Hippocampal formation (tissue), 2 donors: ENCODE measurements at places on chromosomes 7 and 10.

- peak; percentile 59 for DNase-seq
These were observed 220.1 kb downstream of the PPP1R3A start for GRCh38 chr7:113698556-113699220.

- DNase-seq = no peak
These were observed 205.2 kb upstream of the PDE1C start for GRCh38 chr7:32275216-32276009.

- no peak for DNase-seq
These were observed 46.4 kb upstream of the MKRN1 start for GRCh38 chr7:140525743-140526142.

- no peak for DNase-seq
These were observed 79.7 kb upstream of the OGDHL start for GRCh38 chr10:49841615-49842332.

DNA sequence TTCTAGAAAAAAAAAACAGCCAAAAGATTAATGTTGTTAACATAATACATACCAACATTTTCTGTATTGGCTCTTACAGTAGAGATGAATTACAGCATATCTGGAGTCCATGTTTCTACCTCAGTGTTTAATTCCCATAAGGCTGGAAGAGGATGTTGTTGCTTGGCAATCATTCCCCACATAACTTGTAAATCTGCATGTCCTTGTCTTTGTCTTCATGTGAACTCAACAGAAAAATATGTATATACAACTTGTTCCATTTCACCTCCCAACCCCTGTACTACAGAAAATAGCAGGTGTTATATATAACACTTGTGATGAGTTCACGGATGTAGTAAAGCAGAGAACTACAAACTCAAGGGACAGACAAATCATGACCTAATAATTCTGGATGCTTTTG, 160.9 kb upstream of the SEMA3C start:
- DNase-seq = no peak
